ENCODE measurements at places on chromosomes 13 and 19.

DNA sequence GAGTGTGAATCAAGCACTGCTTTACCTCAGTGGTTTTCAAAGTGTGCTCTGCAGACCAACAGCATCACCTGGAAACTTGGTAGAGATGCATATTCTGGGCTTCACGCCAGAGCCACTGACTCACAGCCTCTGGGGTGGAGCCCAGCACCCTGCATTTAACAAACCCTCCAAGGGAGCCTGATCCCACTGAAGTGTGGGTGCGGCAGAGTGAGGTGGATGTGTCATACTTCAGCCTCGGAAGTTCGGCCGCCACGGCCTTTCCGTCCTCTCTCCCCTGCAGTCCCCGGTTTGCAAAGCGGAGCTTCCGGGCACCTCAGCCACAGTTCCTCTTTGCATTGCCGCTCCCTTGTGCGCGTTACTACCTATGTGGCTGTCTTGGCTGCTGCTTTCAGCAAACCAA is 33.3 kb upstream of the MICU2 start:
- DNase-seq, result no peak

GRCh38 chr19:53818756-53819155 is 5.4 kb downstream of the NLRP12 start:
- no peak for DNase-seq

DNA sequence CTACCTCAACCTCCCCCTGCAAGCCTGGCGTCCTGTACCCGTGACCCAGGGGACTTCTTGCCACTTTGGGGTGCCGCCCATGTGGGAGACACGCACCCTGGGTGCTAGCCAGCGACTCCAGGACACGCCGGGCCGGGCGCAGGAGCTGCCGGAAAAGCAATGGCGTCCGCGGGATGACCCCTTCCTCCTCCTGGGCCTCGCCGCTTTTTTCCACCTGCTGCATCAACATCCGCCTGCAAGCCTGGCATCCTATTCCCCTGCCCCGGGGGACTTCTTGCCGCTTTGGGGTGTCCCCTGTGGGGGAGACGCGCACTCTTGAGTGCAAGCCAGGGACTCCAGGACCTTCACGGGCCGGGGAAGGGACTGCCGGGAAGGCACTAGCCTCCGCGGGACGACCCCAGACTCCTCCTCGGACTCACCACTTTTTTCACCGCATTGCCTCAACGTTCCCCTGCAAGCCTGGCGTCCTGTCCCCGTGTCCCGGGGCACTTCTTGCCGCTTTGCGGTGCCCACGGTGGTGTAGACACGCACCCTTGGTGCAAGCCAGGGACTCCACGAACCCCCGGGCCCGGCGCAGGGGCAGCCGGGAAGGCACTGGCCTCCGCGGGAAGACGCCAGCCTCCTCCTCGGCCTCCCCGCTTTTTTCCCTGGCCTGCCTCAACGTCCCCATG is 237.8 kb downstream of the TUBA3C start:
- no peak for DNase-seq

GRCh38 chr19:40962460-40962961 is 28.6 kb upstream of the CYP2B6 start:
- no peak for DNase-seq

GRCh38 chr13:95300625-95301182 is 547 bp downstream of the ABCC4 start:
- no peak for DNase-seq

DNA sequence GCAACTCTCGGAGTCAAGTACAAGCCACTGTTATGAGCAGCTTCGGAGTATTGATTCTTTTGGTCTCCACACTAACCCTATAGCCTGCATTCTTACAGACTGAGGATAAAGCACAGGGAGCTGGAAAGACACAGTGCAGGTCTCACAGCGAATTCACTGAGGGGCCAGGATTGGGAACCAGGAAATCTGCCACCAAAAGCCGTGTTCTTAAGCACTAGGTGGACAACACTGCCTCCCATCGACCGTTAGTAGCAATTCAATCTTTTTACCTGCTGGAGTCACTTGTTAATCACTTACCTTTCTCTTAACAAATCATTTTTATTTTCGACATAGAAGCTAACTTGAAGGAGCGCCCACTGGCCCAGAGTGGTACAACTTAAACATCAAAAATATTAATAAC is 6.3 kb downstream of the PMIS2 start:
- DNase-seq, result no peak

DNA sequence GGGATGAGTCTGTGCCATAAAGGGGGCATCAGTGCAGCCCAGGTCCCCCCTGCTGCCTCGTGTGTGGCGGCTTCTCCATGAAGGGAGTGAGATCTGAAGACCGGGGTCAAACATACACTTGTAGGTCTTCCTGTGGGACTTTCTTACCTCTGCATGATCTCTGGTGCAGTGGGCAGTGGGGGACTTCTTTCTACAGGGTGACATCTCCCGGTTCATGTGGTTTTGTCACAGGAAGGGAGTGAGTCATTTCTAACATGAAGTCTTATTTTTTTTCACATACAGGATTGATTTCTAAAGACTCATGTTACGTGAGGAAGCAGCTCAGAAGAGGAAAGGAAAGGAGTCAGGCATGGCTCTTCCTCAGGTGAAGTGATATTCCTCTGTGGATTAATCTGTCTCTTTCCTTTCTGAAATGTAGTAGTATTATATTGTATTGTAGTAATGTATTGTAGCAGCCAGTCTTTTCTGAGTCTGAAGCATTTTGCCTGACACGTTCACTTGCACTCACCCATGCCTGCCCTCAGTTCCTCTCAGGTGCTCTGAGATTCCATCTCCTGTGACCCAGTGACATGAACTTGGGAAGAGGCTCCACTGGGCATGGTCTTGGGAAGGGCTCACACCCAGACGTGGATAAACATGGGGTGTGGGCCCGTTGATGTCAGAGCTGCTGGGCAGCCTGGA is 15.7 kb downstream of the ZNF808 start:
- DNase-seq, result no peak

GRCh38 chr19:58397533-58398037 is 2.1 kb downstream of the RNF225 start:
- DNase-seq, result no peak

GRCh38 chr19:18109733-18110608 is 12.4 kb downstream of the MAST3 start:
- DNase-seq, result peak; percentile 25

DNA sequence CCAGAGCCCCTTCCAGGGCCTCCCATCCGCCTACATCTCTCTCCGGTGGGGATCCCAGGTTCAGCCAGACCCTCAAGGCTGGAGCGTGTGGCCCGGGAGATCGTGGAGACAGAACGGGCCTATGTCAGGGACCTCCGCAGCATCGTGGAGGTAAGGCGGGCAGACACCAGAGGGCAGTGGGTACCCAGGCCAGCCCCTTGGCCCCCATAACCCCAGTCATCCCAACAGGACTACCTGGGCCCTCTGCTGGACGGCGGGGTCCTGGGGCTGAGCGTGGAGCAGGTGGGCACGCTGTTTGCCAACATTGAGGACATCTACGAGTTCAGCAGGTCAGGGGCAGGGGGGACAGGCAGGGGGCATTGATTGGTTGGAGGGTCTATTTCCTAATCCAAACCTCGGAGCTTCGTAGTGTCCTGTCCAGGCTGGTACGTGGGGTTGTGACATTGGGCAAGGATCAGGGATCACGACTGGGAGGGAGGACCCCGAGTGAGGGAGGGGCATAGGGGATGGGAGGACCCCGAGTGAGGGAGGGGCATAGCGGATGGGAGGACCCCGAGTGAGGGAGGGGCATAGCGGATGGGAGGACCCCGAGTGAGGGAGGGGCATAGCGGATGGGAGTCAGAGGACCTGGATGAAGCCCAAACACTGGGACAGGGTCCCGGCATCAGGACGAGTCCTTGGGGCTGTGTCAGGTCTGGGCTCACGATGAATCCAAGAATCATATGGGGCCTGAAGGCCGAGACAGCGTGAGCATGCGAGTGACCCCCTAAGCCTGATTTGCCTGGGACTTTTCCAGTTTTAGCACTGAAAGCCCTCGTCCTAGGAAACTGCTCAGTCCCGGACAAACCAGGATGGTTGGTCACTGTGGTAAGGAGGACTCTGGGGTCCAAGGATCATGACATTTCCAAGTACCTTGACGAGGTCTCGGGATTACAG is 2.9 kb downstream of the PLEKHG2 start:
- DNase-seq, result no peak

DNA sequence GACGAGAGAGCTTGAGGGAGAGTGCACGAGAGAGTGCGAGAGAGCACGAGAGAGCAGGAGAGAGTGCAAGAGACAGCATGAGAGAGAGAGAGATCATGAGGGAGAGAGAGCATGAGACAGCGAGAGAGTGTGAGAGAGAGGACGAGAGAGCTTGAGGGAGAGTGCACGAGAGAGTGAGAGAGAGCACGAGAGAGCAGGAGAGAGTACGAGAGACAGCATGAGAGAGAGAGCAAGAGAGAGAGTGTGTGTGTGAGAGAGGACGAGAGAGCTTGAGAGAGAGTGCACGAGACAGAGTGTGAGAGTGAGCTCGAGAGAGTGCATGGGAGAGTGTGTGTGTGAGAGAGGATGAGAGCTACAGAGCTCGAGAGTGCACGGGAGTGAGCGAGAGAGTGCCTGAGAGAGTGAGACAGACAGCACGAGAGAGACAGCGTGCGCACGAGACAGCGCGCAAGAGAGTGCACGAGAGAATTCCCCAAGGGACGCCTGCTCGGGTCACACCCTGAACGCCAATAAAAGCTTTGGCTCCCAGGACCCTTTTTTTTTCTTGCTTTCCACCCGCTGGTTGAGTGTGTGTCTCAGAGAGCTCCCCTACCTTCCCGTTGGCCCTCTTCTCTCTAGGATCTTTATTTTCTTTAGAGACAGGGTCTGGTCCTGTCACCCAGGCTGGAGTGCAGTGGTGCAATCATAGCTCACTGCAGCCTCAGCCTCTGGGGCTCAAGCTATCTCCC is 3.7 kb downstream of the CD70 start:
- no peak for DNase-seq

GRCh38 chr19:39223703-39224279 is 19.7 kb upstream of the SYCN start:
- DNase-seq, result no peak

DNA sequence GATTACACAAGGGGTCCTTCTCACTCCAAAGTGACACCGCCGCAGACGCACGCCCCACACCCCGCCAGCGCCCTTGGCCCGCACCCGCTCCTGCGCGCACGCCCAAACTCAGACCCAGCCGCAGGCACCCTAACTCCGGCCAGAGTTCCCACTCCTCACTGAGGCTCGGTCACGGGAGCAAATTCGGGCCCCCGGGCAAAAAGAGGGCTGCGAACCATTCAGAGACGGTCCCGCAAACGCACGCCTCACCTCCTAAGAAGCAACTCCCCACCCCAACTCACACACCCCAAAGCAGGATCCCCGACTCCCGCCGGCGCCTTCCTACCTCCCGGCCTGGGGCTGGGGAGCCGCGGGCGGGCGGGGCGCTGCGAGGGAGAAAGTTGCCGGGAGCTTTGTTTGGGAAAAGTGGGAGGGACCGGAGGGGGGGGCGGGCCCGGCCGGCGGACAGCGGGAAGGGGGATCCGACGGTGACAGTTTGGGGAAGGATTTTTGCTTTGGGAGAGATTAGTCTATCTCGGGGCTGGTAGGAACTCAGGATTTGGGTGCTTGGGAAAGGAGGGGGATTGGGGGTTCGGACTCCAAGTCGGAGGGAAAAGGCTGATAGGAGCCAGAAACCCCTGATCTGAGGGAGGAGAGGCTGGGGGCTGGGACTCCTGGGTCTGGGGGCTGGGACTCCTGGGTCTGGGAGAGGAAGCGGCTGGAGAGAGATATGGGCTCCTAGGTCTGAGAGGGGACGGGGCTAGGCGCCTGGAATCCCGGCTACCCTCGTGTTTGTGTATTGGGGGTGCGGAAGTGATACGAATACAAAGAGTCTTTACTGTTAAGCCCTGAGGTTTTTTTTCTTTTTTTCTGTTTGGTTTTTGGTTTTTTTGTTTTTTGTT is at the start of gene TEAD2:
TSS of gene TEAD2 (minus strand) at position 369 of the 881 bp plus-strand sequence. CDS start 2,341 bp downstream, outside the sequence.
- no peak for DNase-seq

- DNase-seq, result no peak
Measured at GRCh38 chr19:13163609-13164342, 13.6 kb downstream of the IER2 start.

GRCh38 chr19:29610213-29610573 is 4.1 kb downstream of the POP4 start:
- DNase-seq, result no peak

DNA sequence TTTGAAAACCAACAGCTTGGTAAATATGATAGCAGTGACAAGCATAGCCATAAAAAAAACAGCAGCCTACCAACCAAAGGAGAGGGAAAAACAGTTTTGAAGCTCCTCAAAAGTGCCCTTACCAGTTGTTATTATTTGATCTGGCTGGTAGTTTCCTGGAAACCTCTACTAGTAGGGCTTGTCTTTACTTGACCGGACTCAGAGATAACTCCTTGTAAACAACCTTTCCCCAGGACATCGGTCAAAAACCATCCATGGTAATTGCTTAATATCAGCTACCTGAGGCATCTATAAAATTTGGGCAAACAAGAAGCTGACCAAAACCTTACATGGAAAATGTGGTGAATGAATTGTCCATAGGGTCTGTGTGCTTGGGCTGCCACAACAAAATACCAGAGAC is 210.9 kb downstream of the FGF14 start:
- DNase-seq, result no peak

DNA sequence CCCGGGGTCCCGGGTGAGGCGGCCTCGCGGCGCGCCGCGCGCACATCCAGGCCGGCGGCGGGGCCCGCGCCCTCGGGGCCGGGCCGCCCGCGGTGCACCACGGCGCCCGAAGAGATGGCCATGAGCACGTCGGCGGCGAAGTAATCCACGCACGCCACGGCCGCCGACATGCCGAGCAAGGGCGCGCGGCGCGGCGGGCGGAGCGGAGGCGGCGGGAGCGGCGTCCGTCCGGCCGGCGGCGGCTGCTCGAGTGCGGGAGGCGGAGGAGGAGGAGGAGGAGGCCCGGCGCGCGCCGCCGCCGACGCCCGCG is at the start of gene KLF16:
TSS of gene KLF16 (minus strand) at position 252 of the 310 bp plus-strand sequence. CDS start at position 170, 82 bp downstream.
- no peak for DNase-seq

GRCh38 chr19:34224996-34225658 is 29.2 kb upstream of the GARRE1 start:
- DNase-seq, result no peak

DNA sequence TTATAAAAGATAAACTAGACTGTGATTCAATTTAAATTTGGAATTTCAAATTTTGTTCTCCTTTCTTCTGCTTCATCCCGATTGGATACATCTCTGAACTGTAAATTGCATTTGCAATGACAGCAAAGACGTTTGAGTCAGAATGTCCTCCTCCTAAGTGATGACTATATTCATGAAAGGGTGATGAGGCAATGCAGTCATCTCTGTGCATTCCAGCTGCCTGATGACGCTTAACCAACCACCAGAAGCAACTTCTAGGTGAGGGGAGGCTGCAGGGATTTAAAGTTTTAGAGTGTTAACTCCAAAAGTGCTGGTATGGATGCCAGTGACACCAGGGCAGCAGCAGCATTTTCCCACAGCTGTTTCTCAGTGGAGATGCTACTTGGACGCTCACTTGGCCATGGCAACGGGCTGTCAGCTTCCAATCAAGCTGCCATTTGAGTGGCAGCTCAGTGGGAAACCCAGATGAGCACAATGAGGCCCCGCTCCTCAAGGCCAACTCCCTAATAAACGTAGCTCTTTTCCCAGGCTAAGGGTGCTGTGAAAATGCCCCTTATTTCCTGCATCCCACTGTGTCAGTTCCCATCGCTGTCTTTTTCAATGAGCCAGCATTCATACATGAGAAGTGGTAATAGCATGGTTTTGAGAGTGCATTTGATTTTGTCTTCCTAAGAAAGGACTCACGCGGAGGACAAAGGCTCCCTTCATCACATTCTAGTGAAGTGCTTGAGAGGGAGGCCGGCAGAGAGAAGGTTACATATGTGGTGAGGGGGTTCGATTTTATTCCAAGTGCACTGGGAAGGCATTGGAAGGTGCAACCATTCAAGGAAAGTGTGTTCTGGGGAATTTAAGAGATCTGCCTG is 45.2 kb upstream of the AMER2 start:
- DNase-seq, result no peak

Data from activated CD4-positive, CD25-positive, alpha-beta regulatory T cell (primary cell).